ENCODE measurements at places on chromosomes 1 and 21.

DNA sequence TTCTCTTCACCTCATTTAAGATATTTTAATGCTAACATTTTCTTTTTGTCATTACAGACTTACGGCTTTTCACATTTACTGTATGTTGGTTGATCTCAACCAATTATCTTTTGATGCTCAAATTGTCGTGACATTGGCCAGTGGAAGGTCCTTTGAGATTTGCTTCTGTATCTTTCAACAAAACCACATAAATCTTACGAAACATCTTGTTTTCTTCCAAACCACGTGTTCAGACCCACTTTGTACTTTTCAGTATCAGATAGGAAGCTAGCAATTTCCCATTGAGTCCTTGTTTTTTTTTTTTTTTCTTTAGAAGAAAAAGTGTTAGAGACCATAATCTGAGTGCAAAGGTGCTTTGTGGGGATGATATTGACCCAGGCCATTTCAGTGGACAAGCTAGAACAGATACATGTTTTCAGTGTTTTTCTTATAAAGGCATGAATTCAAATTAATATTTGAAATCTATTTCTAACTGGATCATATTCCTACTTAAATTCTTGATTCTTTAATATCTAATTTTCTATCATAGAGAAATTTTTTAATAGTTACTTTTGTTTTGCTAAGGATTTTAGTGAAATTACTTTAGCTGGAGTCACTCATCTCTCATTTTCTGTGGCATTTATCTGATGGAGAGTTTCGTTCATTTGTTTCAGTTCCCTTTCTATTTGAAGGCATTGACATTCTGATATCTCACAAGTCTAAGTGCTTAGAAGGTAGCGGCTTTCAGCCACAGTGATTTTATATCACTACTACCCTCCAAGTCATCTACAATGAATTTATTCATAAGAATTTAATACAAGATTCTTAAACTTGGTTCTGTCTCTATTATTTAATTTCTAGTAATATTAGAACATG is 26.7 kb downstream of the ATG4C start:
- no peak for DNase-seq

DNA sequence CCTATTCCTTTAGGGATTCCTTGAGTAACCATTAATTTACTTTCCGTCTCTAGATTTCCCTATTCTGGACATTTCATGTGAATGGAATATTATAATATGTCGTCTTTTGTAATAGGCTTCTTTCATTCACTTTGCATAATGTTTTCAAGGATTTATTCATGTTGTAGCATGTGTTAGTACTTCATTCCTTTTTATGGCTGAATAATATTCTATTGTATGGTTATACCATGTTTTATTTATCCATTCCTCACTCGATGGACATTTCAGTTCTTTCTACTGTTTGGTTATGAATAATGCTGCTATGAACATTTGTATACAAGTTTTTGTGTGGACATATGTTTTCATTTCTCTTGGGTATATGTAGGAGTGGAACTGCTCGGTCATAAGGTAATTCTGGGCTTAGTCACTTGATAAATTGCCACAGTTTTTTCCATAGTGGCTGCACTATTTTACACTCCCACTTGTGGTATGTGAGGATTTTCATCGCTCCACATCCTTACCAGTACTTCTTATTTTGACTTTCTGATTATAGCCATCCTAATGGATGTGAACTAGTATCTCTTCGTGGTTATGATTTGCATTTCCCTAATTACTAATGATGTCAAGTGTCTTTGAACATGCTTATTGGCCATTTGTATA is 17.7 kb downstream of the PPP2R5A start:
- no peak for DNase-seq

- DNase-seq, result no peak
Observed at GRCh38 chr1:173561263-173561662, 41.6 kb downstream of the SLC9C2 start.

DNA sequence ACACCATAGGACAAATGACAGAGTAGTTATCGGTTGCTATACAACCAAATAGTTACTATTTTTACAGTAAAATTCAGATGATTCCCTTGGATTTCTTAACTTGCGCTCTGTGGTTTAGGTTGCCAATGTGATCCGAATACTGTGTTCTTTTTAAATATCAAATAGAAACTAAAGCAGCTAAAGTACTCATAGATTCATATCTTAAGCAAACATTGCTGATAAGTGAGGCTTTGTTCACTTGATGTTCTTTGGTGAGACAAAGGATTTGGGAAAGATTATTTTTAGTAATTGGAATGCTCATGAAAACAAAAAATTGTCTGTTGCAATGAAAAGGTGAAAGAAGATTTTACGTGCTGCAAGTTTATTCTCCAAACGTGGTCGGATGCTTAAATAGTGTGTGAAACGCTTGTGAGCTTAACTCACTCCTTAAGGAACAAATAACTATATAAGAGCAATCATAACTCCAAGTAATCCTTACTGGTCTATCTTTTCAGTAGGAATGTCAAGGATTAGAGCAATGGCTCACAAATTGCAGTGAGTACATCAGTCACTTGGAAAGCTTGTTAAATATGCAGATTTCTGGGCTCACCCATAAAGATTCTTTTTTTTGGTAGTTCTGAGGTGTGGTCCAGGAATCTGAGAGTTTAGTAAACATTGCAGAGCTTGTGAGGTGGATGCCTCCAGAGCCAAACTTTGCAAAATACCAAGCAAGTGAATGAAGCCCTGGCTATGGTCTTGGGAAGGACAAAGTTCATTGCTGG is 31.8 kb upstream of the PDC start:
- no peak for DNase-seq

- DNase-seq, result no peak
Observed at GRCh38 chr1:40824591-40825434, 37.4 kb downstream of the CITED4 start.

- no peak for DNase-seq
Observed at GRCh38 chr1:41511239-41511540, 26.7 kb upstream of the EDN2 start.

- DNase-seq, result no peak
Observed at GRCh38 chr21:42213082-42213774, 5.7 kb upstream of the ABCG1 start.

GRCh38 chr1:27648602-27649305 is 13.8 kb upstream of the FGR start:
- no peak for DNase-seq

- DNase-seq, result no peak
Observed at GRCh38 chr1:36738245-36738644, 255.5 kb upstream of the CSF3R start.

DNA sequence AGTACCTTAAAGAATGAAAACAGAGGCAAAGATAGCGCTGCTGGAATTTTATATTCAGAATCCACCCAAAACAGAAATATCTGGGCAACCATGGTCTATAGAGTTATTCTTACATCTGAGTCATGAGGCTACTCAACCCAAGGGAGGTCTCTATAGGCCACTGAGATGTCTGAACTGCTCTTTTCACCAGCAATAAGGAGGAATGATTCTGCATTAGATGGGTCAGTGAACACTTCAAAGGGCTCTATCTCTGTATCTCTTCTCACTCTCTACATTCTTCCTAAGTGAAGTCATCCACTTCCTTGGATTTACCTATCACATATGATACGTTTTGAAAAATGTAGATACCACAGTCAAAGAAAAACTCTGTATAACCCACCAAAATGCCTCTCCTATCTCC is 90.2 kb upstream of the NGF start:
- DNase-seq, result no peak

DNA sequence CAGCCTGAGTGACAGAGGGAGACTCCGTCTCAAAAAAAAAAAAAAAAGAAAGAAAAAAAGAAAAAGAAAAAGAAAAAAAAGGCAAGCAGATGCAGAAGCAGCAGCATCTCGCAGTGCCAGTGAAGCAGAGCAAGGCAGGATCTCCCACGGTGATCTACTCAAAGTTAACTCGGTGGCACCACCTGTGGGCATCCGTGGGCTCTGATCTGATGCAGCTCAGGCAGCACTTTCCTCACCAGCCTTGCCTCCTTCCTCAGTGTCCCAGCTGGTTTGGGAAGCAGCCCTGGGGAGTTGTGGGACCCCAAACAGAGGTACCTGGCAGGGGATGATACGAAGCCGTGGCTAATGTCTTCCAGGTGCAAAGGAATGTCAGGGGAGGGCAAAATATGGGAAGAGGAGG is 104.3 kb upstream of the KRTAP19-8 start:
- no peak for DNase-seq

DNA sequence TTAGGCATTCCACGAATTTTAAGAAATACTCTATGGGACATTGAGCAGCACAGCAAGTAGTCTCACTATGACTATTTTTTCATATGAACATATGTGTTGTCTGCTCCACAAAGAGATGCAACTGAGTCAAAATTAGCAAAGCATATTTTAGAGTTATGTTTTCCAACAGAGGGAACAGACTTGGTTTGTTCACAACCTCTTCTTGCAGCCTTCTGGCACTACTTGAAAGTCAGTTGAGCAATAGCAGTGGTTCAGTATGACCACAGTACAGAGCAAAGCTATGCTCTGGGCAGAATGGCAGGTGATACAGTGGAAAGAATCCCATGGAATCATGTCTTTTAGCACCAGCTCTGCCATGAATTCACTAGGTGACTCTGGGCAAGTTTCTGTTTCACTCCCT is 5.2 kb downstream of the CCN1 start:
- DNase-seq, result no peak

- peak; percentile 31 for DNase-seq
Observed at GRCh38 chr1:55716610-55717009, 501.4 kb upstream of the USP24 start.

DNA sequence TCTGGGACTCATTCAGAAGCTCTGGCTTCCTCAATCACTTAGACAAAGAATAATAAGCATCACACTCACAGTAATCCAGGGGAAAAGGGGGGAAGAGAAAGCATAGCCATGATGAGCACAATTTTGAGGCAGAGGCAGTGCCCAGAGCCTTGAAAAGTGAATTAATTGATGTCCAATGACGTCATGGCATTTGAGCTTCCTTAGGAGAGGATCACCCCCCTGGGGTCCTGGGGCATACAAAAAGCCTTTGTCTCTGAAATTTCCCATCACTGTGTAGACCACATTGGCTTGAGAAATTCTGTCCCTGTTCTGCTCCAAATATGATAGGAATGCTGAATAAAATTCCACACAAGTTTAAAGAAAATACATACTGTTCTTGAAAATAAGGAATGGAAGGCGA is 84.3 kb upstream of the COA6 start:
- DNase-seq, result no peak

- DNase-seq, result no peak
Observed at GRCh38 chr21:26847002-26847401, 1.8 kb upstream of the ADAMTS1 start.

- peak; percentile 27 for DNase-seq
Observed at GRCh38 chr21:33940881-33941245, 25.3 kb upstream of the ATP5PO start.

GRCh38 chr1:52862666-52863458 is 20.3 kb downstream of the ZYG11A start:
- DNase-seq, result no peak

All from brain pericyte (primary cell).